ENCODE measurements at places on chromosomes 5 and 9.

DNA sequence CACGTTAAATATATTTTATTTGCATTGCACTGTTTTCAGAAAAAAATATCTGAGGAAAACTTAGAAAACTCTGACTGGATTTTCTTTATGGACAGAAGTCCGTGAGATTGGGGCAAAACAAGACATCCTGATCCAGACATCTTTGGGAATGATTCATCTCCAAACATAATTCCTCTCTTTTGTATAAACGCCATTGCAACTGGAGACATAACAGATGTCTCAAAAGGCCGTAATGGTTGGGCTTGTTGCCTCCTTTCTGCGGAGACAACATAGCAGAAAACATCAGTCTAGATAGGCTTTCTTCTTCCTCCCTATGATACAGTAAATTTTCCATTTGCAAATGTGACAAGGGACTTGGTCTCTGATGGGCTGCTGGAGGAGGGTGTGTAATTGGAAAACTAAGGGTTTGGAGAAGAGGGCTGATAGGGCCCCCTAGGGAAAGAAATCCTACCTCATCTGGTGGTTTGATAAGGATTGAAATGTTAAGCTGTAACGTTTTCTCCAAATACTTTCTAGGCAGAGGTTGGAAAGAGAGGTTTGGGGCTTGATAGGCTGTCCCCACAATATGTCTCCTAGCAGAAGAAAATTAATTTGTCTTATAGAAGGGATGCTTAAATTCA, 631.5 kb upstream of the ST8SIA4 start:
- no peak for DNase-seq

GRCh38 chr9:77753180-77753579, 105.1 kb upstream of the GNA14 start:
- DNase-seq = no peak

GRCh38 chr5:132291026-132291425, 3.2 kb upstream of the SLC22A4 start:
- no peak for DNase-seq

GRCh38 chr5:124755565-124755964, 9.1 kb upstream of the ZNF608 start:
- DNase-seq = no peak

DNA sequence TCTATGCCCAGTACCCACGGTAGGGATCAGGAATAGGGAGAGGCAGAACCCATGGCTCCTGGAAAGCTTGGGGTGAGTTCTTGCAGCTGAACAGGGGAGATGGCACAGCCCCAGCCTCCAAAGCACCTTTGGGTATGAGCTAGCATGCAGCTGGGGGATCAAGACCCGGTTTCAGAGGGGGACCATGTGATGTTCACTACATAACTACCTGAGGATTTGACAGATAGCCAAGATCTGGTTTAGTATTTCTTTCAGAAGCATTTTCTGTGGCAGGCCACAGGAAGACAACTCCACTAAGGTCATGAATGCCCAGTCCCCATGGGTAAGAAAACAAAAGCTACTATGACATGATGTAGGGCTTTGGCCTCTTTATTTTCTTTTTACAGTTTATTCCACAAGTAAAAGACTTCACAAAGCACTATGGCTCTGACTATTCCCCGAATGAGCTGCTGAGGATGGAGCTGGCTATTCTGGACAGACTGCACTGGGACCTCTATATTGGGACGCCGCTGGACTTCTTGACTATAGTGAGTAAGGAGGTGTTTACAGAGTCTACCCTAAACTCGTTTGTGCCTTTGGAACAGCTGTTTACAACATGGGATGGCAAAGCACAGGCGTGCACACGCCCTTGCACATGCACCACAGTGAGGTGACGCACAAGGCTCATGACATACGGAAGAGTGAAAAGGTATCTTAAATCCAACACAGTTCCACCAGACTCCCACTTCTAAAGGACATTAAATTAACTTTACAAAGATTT, 3.4 kb downstream of the CCNI2 start:
- DNase-seq = no peak

DNA sequence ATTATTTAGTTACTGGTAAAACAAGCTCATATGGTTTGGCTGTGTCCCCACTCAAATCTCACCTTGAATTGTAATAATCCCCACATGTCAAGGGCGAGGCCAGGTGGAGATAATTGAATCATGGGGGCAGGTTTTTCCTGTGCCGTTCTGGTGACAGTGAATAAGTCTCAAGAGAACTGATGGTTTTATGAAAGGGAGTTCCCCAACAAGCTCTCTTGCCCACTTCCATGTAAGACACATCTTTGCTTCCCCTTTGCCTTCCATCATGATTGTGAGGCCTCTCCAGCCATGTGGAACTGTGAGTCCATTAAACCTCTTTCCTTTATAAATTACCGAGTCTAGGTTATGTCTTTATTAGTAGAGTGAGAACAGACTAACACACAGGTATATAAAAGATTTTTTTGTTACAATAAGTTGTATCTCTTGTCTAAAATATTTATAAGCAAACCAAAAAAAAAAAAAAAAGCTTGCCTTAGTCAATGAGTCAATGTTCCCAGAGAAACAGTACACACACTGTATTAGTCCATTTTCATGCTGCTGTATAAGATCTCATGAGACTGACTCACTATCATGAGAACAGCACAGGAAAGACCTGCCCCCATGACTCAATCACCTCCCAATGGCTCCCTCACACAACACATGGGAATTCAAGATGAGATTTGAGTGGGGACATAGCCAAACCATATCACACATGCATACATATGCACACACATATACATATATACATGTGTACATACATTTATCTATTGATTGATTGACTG, 138.3 kb downstream of the BASP1 start:
- no peak for DNase-seq

GRCh38 chr5:88702332-88702731, 180.7 kb downstream of the MEF2C start:
- no peak for DNase-seq

DNA sequence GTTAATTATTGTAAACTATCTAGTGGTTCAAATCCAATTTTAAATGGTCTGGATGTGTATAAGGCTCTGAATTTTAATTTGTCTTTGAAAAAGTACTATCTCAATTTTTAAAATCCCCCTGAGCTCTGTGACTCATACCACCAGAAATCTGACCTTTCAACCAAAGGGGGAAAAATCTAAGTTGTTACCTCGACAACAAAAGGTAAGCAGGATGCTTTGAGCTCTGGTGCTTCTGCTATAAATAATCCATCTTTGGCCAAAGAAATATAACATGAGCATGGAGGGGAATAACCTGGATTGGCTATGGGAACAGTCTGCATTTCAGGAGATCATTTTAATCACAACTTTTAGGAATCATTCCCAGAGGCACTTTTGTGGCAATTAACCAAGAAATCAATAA, 76.3 kb upstream of the PCSK1 start:
- no peak for DNase-seq

DNA sequence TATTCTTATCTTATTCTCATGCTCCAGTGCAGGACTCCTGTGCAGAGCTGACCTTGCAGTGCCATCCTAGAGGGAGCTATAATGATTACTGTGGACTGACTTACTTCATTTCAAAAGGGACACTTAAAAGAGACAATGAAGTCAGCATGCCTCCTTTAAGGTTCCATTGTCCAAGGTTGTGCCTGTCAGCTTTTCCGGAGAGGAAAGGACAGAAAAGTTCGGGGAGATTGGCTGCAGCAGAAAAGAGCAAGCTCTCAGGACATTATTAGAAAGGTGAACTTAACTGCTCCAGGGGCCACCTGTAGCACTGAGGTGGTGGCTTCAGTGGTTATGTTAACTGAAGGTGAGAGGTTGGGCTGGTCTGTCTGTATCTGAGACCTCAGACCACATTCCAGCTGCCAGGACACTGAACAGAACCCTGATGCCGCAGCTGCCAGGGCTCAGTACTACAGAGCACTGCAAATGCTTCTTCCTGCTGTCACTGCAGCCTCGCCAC, 112.9 kb downstream of the ST8SIA4 start:
- DNase-seq = no peak

GRCh38 chr9:11933926-11934325, 759.3 kb upstream of the TYRP1 start:
- no peak for DNase-seq

DNA sequence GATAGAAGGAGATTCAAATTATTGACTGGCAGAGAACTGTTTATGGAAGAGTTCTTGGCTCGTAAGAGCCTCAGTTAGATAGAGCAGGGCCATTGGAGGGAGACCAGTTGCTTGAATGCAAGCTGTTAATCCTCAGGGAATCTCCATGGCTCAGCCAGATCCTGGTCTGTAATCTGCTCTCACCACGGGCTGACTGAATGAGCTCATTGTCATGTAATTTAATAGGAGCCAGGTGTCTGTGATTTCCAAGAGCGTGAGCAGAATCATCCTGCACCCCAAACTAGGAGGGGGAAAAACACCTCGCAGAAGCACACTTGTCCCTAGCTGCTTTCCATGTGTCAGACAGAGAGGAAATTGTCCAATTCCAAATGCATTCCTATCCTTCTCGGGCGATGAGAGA, 19.1 kb upstream of the KCNMB1 start:
- DNase-seq = no peak

DNA sequence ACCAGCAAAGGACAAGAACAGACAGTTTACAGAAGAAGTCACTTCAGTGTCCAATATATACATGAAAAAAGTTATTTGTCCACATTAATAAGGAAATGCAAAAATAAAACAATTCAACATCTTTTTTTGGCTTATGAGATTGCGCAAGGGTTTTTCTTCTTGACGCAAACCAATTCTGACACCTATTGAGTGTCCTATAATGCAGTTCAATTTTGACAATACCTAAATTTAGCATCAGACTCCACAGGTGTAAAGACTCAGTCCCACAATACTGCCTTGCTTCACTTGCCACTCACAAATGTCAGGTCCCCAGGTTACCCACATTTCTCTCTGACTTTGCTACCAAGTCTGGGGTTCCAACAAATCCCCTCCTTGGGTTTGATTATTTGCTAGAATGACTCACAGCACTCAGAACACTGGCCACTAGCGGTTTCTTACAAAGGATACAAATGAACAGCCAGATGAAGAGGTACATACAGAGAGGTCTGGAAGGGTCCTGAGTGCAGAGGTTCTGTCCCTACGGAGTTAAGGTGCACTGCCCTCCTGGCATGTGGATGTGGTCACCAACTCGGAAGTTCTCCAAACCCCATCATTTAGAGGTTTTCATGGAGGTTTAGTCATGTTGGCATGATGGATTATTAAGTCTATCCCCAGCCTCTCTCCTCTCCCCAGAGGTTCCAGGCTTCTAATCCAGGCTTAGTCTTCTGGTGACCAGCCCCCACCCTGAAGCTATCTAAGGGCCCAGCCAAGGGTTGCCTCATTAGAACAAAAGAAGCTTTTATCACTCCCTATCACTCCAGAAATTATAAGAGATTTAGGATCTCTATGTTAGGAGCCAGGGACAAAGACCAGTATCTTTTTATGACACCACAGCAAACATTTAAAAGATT, 27.0 kb upstream of the SLC22A5 start:
- no peak for DNase-seq

- DNase-seq = no peak
These were observed 85.1 kb downstream of the FGF1 start for GRCh38 chr5:142600611-142601358.

- no peak for DNase-seq
These were observed 95.0 kb upstream of the RUFY1 start for GRCh38 chr5:179455320-179455719.

DNA sequence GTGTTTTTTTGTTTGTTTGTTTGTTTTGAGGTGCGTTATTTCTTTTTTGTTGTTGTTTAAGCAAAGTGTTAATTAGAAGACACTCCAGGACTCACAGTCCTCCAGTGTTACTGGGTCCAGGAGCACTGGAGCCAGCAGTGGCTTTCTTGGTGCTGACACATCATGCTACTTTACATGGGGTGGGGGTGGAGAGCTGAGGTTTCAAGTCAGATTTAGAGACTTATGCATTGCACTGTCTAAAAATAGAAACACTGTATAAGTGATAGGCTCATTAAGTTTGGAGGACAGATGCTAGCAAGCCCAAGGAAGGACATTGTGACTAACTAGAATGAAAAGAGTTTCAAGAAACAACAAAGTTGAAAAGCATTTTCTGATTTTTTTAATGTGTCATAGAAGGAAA, 2209.2 kb downstream of the MAT2B start:
- DNase-seq = no peak

DNA sequence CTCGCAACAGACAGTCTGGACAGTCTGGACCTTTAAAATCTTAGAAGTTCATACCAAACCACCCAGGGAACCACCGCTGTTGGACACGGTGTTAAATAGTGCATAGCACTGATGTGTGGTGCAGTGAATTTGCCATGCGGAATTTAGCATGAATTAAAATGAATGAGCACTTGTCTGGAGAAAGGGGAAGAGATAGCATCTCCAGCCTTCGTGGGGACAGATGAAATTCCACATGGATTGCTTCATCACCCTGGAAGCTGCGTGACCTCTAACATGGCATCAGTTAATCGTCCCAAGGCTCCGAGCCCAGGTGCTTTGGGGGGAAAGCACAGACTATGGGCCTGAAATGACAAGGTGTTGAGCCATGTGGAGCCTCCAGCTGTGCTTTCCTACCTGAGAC, 91.4 kb downstream of the ADAMTS16 start:
- DNase-seq = no peak

- DNase-seq = no peak
These were observed 51.4 kb downstream of the MRPL36 start for GRCh38 chr5:1748271-1748670.

GRCh38 chr5:135324897-135325650, 74.0 kb downstream of the MACROH2A1 start:
- DNase-seq = peak; percentile 33

- DNase-seq = no peak
These were observed 206.8 kb downstream of the SAXO1 start for GRCh38 chr9:18826248-18826647.

GRCh38 chr5:95217351-95217750, 67.5 kb downstream of the MCTP1 start:
- no peak for DNase-seq

DNA sequence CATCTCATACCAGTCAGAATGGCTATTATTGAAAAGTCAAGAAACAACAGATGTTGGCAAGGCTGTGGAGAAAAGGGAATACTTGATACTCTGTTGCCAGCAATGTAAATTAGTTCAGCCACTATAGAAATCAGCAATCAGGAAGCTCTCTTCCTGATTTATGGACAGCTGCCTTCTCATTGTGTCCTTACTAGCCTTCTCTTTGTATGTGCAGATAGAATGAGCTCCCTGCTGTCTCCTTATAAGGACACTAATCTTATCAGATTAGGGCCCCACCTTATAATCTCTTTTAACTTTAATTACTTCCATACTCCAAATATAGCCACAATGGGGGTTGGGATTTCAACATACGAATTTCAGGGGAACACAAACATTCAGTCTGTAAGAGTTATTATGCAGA, 38.0 kb downstream of the KCNV2 start:
- DNase-seq = no peak
